ENCODE measurements at places on chromosomes 2 and 18.

DNA sequence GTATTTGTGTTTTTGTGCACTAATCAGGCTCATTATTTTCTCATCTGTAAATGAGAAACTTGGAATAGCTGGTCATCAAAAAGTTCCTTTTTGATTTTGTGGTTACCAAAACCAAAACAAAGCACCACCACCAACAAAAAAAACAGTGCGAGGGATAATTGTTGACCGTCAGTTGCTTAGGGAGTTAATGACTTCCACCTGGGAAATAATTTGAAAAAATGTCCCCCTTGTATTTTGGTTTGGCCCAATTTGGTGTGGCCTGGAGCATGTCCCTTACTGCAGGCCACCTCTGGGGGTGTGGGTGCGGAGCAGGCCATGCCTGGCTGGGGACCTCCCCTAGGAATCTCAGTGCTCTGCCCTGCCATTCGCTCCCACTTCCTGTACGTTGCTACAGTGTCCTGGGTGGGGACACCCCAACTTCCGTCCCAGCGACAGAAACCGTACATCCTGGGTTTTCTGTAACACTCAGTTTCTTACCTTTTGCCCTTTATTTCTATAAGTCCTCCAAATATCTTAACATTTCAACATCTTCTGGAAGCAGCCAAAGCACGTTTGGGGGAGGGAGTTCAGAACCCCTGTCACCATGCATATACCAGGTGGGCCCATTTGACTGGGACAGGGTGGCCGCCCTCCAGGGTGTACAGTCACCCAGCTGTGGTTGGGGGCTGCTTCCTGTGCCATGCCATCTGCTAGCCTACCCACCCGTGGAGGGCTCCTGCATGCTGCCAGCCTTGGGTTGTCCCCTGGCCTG, 31.3 kb downstream of the NCK2 start:
- peak; percentile 27 for DNase-seq

DNA sequence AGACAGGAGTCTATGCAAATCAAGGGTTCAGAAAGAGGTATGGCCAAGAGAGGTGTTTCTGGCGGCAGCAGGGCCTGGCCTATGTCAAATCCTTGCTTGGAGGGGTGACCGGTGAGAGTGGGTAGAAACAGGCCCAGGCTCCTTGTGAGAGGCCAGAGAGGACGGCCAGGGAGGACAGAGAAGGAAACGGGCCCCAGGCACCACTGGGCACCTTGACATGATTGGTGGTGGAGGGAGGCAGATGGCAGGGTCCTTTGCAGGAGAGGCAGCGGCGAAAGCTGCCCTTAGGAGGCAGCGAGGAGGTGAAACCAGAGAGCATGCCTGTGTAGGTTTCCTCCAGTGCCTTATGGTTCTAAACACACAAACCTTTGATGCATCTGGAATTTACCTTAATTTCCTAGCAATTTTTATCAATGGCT, 6.2 kb downstream of the RAMP1 start:
- DNase-seq: no peak

DNA sequence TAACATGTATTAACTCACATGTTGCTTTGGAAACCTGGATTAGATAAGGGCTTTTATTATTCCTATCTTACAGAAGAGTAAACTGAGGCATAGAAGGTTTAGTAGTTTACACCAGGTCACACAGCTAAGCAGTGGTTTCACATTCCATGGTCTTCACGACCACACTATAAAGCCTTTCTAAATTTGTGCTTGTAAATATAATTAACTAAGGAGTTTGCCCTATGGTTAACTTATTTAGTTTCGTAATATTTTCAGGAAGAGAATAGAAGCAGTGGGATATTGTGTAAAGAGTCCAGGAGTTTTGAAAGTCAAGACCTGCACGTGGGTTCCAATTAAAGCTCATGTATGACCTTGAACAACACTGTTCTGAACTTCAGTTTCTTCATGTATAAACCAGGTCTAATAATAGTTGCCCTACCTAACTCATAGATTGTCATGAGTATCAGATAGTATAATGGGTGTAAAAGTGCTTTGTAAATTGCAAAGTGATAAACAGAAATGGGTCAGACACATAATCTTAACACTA, 19.5 kb upstream of the SOS1 start:
- no peak for DNase-seq

- DNase-seq: peak; percentile 67
These were observed 81.5 kb downstream of the PRPF40A start for GRCh38 chr2:152635635-152636298.

DNA sequence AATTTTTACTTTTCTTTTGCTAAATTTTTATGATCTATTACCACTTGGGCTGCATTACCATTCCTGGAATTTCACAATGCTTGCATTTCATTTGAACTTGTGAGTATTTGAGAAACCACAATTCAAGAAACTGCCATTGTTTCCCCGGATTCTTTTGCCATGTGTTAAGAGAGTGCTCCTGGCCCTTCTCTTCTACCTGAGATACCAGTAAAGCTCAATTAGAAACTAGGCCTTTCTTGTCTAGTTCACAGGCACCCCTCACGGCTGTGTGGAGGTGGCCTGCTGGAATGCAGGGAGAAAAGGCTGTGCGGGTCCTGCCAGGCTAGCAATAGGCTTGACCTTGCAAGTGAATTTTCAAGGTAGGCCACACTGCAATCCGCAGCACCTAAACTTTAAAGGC, 40.8 kb downstream of the ZEB2 start:
- DNase-seq: no peak

DNA sequence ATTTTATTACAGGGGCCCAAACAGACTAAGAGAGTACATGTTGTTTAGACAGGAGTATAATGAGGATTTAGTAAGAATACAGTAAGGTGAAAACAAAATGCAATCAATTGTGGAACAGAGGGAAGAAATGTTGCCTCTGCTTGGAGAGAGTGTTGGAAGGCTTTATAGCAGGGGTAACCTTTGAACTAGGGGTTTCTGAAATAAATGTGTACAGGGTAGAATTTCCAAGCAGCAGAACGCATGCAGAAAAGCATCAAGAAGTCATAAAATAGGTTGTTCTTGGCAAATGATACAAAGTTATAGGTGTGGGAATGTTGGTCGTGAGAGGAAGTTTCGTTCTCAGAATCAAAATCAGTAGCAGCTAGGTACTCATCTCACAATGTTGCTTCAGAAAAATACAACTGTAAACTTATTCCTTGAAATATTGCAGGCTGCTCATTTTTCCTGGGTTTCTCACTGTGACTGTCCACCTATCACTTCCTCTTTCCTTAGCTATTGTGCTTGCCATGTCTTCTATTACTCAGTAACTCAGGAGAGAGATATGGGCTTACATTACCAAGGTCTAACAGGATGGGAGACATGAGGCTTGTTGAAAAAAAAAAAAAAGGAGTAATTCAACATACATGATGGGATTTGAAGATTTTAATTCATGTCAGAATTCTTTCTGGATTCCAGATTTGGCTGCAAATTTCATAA, 17.1 kb upstream of the HNMT start:
- DNase-seq: no peak

DNA sequence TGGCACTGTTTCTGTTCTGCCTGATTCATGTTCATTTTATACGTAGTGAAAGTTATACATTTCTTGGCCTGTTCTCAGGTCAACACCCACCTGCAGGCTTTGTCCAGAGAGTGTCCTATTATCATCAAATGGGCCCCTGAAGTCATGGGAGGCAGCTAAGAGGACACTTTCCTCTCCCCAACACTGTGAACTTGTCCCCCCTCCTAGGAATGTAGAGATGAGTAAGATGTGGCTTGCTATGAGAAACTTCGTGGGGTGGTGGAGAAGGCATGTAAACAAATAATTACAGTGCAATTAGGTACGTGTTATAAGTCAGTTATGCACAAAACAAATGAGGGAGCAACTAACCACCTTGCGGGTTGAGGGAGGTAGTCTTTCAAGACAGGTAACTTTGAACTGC, 57.9 kb downstream of the COL4A3 start:
- DNase-seq: no peak

DNA sequence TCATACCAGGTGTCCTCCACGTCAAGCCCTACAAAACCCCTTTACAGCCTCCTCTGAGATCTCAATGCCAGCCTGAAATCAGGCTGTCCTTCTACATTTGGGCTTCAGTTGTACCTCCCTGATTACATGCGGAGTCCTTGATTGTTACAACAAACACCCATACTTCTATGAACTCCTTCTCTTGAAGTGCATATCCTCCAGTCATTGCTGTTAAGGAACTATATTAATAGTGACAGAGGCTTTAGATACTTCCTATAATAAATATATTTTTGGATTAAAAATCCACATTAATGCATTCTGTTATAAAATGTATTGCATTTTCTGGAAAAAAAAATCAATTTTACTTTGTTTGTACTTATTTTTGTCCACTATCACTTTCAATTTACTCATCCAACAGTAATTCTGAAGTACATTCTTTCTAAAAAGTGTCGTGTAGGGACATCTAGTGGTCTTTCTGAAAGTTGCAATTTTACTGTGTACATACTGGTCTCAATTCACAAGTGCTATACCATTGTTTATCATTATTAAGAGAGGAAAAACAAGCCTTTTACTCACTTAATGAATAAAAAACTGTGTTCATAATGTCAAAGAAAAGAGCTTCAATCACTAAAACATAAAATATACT, 316.4 kb downstream of the DSEL start:
- no peak for DNase-seq

GRCh38 chr2:215554689-215555498, 119.0 kb upstream of the FN1 start:
- DNase-seq: no peak

DNA sequence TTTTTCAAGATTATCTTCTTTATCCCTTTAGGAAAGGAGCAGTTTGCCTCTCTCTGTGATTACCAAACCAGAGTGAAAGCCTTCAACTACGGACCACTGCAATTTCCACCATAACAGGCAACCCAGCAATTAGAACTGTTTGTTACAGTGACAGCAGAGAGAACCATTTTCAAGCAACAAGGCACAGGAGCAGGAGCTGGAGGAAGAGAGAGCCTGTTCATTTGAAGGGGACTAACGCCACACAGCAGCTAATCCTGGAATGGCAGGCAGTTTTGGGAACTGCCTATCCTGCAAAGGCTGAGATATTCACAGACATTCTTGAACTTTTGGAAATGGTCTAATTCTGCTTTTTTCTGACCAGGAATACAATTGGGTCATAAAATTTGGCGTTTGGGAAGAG, 1541.9 kb upstream of the PIK3C3 start:
- peak; percentile 44 for DNase-seq

- DNase-seq: no peak
These were observed 129.3 kb downstream of the MARCHF4 start for GRCh38 chr2:216243026-216243425.
